SHP77 (cell line): ENCODE measurements at places on chromosomes 1 and 21.
A peak's percentile ranks its signal among the peaks of the same experiment; 100 is the strongest.

- DNase-seq: no peak
Measured at GRCh38 chr1:68294367-68295066, 62.2 kb upstream of the WLS start.

DNA sequence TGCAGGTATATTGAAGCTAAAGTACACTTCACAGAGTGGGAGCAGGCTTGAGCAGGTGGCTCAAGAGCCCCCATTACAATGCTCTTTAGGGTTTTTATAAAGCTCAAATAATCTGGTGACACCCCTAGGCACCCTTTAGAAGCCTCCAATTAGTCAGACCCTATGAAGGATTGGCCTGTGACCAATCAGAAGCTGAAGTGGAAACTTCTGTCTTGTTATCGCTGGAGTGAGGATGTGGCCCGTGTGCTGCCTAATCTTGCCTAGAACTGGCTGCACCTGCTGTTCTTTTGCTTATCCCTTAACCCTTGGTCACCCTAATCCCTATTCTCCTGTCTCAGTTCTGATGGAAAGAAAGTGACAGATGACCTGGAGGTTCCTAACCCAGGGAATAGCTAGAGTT lies 70.8 kb upstream of the ABCG1 start:
- DNase-seq: no peak

GRCh38 chr1:225999912-226000337 lies 782 bp upstream of the SDE2 start:
- DNase-seq: no peak

- no peak for DNase-seq
Measured at GRCh38 chr21:38765056-38765455, 40.7 kb upstream of the ETS2 start.

- DNase-seq: no peak
Measured at GRCh38 chr1:25095635-25096200, 136.6 kb downstream of the SYF2 start.

DNA sequence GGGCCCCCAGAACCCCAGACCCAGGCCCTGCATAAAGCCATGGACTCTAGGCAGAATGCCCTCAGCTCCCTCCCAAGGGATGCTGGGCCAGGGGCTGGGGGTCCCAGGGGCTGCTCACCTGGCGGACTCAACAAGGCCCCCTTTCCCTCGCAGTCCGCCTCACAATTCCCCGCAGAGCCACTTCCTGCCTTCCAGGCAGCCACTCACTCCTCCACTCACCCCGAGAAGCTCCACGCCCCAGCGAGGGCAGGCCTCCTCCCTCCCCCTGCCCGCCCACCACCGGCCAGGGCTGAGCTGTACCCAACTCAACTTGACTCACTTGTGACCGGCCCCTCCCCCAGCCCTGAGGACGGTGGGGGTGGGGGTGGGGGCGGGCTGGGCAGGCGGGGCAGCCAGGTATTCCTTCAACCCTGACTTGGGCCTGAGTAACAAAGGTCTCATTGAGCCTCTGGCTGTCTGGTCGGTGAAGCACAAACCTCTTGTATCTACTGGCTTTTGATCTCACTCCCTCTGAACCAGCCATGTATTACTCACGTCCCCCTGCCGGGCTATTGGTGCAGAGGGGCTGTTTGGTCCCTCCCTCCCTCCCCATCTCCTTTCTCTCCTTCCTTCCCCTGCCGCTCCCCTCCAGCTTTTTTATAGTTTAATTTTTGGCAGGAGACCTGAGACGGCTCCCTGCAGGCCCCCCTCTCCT lies 5.9 kb downstream of the BLACAT1 start:
- DNase-seq: no peak

DNA sequence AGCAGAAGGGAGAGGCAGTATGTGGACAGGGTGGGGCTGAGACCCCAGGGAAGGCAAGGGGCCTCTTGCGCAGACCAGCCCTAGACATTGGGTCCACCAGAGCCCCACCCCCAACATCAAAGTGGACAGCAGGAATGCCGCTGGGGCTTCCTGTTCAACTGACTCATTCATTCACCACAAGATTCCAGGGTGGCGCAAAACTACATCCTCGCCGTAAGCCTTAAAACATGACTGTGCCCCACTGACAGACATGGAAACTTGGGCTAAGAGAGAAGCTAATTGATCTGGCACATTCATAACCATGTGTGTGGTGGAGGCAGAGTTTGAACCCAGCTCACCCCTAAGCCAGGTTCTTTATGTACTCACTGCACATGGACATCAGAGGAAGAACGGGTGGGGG lies 14.0 kb downstream of the COL16A1 start:
- DNase-seq: no peak

GRCh38 chr1:175820456-175821025 lies 77.1 kb upstream of the TNR start:
- no peak for DNase-seq

GRCh38 chr1:41662765-41663437 lies 178.4 kb upstream of the EDN2 start:
- no peak for DNase-seq

DNA sequence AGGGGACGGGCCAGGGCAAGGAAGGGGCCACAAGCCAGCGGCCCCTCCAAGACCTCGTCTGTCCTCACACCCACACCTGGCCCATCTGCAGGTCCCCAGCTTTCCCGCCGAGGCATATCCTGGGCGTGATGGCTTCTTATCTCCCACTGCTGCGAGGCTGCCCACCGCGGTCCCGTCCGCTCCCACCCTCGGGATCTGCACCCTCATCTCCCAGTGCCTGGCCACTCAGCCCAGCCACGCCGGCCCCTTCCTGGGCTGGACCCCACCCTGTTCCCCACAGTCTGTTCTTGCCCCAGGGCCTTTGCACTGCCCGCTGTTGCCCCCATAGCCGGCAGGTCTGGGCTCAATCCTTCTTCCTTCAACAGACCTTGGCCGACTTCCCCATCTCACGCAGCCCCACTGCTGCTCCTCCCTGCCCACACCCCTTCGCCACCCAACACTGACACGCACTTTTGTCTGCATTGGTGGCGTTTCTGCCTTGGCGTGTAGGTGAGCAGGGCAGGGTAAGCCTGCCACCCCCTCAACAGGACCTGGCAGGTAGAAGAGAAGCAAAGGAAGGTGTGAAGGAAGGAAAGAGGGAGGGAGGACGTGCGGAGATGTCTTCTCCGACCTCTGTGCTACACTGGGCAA lies 4.4 kb upstream of the TTC34 start:
- DNase-seq: no peak

DNA sequence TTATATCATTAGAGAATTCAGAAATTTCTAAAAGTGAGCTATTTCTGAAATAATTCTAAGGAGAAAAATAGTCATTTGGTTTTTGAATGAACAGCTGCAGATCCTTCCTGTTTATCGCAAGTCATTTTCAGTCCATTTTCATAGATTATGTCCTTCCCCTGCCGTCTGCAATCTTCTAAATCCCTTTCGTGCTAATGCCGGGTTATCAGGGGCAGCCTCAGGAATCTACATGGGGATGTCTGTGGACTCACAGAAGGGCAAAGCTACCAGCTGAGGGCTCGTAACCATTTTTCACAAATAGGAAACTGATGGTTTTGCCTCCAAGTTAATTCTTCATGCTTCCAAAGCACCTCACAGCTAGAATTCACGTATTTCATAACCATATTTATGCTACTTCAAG lies 23.0 kb downstream of the RCAN3 start:
- no peak for DNase-seq

DNA sequence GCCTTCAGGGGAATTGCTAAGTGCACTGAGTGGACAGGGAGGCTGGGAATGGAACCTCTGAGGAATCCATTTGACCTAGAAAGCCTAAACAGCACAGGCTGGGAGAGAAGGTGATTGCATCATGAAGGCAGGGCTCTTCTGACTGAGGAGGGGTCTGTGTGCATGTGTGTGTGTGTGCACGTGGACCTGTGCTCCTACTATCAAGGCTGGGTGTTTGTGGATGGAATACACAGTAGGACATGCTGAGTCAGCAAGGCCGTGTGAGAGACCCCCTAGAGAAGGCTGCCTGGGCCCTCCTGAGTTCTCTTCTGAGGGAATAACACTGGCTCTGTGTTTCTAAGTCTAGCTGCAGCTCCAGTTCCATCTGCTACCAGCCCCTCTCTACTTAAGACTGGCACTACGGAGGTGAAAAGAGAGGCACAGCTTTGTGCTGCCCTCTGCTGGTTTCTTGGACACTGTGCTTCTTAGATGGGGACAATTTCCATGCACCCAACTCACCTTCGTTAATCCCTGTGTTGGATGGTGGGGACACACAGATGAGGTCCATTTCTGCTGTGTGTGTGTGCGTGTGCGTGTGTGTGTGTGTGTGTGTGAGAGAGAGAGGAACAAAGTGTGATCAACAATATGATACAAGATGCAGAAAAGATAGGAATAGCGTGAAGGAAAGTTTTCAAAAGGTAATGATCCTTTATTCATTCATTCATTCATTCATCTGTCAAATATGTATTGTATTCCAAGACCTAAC lies 6.2 kb upstream of the EFCAB14 start:
- peak; percentile 79 for DNase-seq

GRCh38 chr1:216814576-216815259 lies 91.5 kb upstream of the ESRRG start:
- no peak for DNase-seq

DNA sequence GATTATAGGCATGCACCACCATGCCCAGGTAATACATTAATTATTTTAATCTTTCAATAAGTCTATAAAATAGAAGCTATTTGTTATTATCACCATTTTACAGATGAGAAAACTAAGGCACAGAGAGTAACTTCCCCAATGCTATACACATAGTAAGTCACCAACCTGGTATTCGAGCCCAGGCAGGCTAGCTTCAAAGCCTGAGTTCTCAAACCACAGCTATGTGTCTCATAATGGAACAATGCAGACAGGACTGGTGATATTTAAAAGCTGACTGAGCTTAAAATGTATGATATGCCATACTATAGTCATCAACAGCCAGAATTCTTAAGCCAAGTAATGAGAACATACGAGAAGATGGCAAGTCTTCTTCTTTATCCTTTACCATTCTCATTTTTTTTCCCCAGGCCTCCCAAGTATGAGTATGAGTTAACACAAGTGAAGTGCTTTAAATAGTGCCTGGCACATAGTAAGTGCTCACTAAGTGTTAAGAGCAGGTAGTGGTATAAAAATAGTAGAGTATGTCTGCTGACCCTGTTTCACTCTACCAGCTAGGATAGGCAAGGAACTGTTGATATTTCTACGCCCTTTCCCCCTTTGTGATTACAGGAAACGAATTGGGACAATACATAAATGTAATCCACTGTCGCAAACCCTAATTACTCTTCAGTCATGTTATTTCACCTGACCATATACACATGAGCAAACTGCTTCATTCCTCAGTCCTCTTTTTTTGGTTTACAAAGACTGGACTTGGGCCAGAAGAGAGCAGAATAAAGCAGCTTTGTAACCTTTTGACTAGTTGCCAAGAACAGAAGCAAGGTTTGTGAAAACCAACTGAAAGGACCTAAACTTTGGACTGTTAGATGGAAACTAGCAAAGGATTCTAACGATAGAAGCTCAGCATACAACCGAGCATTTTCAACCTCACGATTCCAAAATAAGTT lies 9.5 kb downstream of the EYA3 start:
- no peak for DNase-seq

DNA sequence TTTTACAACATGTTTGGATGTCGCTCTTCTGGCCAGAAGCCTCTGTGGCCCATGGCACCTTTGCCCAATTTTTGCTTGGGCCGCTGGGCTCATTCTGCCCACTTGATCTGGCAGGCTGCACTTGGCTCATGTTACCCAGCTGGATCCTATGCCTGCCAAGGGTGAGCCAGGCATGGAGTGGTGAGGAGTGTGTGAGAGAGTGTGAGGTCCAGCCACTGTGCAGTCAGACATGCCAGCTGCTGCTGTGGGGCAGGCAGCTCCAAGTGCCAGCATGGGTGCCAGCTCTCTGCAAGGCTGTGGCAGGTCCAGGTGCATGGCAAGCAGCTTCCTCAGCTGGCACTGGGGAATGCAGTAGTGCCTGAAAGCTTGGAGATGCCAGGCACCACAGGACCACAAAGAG lies 71.0 kb downstream of the EBNA1BP2 start:
- DNase-seq: no peak

DNA sequence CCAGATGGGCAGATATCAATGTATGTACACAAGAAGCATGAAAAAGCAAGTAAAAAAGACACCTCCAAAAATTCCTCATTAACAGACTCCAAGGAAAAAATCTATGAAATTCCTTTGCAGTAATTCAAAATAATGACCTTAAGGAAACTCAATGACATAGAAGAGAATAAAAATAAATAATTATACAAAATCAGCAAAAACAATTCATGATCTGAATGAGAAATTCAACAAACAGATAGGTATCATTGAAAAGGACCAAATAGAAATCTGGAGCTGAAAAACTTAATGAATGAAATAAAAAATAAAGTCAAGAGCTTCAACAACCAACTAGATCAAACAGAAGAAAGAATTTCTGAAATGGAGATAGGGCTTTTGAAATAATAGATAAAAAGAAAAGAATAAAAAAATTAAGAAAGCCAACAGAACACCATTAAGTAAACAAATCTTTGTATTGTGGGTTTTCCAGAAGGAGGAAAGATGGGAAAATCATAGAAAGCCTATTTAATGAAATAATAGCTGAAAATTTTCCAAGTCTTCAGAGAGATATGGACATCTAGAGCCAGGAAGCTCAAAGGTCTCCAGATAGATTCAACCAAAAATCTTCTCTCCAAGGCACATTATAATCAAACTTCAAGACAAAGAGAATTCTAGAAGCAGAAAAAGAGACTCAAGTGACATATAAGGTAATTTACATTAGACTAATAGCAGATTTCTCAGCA lies 52.0 kb upstream of the KCNK1 start:
- DNase-seq: no peak

DNA sequence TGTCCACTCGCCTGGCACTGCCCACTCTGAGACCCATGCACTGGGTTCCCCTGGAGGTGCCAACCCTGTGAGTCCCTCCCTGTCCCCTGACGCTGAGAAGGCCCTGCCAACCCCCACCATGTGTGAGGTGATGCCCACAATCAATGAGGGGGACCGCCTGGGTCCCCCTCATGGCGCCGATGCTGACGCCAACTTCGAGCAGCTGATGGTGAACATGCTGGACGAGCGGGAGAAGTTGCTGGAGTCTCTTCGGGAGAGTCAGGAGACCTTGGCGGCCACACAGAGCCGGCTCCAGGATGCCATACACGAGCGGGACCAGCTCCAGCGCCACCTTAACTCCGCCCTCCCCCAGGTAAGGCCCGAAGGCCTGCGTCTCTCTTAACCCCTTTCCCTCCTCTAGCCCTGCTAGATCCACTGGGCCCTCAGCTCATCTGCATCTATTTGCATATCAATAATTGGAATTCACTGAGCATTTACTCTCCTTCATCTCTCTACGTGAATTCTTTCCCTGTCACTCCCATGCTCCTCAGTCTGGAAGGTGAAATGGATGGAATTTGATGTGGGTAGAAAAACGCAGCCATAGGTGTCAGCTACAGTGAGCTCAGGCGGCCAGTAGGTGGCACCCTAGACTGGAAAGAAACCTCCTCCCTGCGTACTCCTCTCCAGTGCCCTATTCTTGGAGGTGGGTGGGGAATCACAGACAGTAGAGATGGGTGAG lies 12.8 kb downstream of the PPFIA4 start:
- DNase-seq: peak; percentile 61
